Frontal cortex (tissue), 4 donors: ENCODE measurements at places on chromosomes 5 and 9. TPM values are rescaled to one million over a fixed set of nuclear protein-coding genes. Genes with fewer than 3 reads are reported as not detected.

CATSPER3 gene
- 0.82 TPM for total RNA-seq

GFRA3 gene
- total RNA-seq, result not detected

KCNIP1 gene
- total RNA-seq, result 15.5 TPM

BTNL3 gene
- total RNA-seq, result not detected

PPP2R2B gene
- total RNA-seq, result 136 TPM

TMEM245 gene
- total RNA-seq, result 67.3 TPM
